ENCODE measurements at places on chromosomes 7 and 10.

- no peak for DNase-seq
These were observed 53.1 kb upstream of the PDCD4 start for GRCh38 chr10:110818311-110819256.

DNA sequence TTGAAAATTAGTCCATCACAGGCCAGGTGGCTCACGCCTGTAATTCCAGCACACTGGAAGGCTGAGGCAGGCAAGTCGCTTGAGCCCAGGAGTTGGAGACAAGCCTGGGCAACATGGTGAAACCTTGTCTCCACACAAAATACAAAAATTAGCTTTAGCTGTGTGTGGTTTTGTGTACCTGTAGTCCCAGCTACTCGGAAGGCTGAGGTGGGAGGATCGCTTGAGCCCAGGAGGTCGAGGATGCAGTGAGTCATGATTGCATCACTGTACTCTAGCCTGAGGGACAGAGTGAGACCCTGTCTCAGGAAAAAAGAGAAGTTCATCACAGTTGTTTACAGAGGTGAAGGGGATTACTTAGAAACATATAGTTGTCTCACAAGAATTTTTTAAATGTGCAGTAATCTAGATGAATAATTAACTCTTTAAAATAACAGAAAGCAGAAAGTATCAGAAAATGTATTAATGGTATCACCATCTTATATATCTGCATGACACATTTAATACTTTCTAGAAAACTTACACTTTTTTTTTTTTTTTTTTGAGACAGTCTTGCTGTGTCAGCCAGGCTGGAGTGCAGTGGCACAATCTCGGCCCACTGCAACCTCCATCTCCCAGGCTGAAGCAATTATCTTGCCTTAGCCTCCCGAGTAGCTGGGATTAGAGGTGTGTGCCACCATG lies 8.9 kb downstream of the LCOR start:
- DNase-seq, result no peak

DNA sequence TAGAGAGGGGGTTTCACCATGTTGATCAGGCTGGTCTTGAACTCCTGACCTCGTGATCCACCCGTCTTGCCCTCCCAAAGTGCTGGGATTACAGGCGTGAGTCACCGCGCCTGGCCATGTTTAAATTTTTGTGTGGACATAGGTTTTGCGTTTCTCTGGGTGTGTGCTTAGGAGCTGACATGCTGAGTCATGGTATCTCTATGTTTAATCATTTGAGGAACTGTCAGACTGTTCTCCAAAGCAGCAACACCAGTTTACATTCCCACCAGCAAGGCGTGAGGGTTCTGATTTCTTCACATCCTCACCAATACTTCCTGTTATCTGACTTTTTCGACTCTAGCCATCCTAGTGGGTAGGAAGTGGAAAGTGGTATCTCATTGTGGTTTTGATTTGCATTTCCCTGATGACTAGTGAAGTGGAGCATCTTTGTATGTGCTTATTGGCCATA lies 153.7 kb downstream of the DNAJB6 start:
- no peak for DNase-seq

GRCh38 chr10:103854265-103854685 lies 1.1 kb downstream of the SH3PXD2A start:
- DNase-seq, result no peak

DNA sequence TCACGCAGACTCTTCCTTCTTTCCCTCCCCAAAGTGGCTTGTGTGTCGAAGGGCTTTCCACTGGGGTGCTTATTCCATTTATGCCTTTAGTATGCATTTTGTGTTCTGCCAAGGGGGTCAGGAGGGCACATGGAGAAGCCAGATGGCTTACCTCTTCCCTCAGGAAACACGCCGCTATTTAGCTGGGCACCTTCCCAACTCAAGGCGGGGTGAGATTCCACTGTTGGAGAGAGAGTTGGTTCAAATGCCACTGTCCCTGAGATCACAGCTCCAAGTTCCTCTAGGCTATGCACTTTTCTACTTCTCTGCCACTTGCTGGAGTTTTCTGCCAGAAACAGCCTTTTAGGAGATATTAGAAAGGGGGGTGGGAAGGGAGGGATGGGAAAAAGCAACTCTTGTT lies 1091.8 kb downstream of the LRMDA start:
- DNase-seq, result no peak

- no peak for DNase-seq
These were observed 318.9 kb upstream of the ZMIZ1 start for GRCh38 chr10:78749898-78750297.

DNA sequence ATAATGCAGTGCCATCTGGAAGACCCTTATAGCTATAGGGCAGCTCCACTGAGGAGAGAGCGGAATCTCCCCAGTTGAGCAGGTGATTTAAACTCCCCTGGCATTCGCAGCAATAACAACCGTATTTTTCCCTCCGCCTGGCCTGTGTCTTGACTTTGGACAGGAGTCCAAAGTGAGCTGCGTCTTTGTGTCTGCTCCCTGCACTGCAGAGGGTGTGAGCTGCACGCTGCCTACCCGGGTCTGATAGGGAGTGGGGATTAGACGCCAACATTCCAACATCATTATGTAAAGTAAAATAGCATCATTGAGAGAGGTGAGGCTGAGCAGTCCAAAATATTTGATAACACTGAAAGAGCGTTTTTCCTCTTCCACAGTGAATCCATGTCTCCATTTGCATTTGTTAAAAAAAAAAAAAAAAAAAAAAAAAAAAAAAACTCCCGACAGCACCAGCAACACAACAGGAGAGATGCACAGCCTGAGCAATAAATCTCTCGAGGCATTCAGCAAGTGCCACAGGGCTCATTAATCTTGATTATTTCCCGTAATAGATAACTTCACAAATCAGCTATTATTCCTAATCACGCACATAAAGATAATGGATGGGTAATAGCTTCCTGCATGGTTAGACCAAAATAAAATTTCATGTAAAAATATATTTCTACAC lies 68.6 kb downstream of the CELF2 start:
- DNase-seq, result no peak

DNA sequence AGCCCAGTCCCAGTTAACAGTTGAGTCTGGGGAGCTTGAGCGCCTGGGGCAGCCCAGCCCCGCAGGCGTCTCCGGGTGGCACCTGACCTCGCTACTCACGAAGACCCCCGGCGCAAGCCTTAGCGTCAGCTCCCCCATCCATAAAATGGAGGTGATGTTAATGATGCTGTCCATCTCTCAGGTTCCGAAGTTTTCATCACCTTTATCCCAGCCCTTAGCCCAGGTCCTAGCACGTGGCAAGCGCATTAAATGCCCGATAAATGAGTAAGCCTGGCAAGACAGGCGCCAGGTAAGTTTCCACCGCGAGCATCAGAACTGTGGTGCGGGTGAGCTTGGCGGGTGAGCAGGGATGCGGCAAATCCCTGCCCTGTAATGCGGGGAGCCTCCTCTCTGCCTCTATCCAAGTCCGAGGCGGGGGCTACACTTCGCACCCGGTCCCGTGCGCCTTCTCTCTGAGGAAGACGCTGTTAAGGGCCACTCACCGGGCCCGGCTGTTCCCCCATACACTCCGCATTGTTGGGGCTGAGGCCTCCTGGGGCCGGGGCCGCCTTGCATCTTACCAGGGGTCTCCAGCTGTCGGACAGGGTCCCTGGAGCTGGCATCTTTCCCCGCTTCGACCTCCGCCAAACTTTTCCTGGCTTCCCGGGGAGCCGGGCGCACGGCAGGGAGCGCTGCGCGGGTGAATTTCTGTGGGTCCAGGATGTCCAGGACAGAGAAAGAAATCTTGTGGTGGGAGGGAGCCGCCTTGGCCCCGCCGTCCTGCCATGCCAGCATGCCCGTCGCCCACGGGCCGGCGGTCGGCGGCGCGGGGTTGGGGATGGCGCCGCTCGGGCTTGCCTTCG lies 444 bp downstream of the NKX1-2 start:
- DNase-seq, result no peak

DNA sequence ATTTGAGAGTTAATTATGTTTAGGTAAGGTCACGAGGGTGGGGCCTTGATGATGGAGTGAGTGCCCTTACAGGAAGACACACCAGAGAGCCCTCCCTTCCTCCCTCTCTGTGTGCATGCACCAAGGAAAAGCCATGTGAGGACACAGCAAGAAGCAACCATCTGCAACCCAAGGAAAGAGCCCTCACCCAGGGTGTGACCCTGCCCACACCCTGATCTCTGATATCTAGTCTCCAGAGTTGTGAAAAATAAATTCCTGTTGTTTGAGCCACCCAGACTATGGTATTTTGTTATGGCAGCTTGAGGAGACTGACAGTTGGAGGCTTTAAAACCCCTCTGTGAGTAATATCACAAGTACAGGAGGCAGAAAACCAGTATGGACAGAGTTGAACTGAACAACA lies 15.0 kb upstream of the MCM10 start:
- DNase-seq, result no peak

DNA sequence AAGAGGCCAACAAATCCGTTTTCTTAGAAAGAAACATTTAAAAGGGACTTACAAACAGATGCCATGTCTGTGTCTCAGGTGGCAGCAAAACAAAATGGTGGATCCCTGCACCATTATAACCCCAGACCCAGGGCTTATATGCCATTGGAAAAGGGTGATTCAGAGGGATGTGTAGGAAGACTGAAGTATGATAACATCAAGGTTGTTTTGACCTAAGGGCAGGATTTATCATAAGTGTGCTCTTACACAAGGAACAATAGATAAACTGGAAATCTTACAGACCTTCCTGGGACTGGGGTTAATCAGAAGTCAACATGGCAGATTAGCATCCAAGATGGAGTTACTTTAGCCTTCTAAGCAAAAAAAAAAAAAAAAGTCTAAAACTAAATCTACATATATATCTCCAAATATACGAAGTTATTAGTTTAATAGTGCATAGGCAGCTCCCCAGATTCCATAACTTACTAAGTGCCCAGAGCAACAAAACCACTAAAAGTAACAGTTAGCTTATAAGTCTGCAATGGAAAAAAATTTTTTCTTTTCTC lies 34.3 kb upstream of the WNT16 start:
- DNase-seq, result no peak

DNA sequence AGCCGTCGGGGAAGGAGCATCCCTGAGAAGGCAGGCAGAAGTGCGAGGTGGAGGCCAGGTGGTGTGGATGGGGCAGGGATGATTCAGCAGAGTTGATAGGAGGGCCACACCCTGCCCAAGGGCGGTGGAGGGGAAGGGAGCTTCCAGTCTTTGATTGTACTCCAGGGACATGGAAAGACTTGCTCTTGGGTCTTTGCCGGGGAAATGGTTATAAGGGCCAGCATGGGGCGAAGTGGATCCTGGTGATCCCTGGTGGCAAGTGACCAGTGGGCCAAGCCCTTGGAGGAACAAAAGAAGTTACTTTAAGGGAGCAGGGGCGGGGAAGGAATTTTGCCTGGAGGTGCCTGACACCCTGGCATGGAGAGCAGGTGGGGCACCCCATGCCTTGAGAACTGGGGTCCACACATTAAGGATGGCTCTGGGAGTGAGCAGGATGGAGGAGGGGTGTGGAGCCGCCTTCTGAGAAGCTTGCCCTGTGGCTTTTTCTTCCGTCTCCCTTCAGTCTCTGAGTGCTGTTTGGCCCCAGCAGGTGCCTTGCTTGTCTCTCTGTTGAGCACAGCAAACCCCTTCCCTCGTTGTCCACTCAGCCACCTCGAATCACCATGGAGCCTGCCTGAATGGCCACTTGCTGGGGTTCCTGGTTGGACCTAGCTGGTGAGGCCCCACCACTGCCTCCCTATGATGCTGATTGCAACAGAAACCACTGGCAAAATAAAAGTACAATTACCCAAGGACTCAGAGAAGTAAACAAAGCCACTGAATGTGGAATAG lies 83.9 kb downstream of the RAMP3 start:
- DNase-seq, result no peak

DNA sequence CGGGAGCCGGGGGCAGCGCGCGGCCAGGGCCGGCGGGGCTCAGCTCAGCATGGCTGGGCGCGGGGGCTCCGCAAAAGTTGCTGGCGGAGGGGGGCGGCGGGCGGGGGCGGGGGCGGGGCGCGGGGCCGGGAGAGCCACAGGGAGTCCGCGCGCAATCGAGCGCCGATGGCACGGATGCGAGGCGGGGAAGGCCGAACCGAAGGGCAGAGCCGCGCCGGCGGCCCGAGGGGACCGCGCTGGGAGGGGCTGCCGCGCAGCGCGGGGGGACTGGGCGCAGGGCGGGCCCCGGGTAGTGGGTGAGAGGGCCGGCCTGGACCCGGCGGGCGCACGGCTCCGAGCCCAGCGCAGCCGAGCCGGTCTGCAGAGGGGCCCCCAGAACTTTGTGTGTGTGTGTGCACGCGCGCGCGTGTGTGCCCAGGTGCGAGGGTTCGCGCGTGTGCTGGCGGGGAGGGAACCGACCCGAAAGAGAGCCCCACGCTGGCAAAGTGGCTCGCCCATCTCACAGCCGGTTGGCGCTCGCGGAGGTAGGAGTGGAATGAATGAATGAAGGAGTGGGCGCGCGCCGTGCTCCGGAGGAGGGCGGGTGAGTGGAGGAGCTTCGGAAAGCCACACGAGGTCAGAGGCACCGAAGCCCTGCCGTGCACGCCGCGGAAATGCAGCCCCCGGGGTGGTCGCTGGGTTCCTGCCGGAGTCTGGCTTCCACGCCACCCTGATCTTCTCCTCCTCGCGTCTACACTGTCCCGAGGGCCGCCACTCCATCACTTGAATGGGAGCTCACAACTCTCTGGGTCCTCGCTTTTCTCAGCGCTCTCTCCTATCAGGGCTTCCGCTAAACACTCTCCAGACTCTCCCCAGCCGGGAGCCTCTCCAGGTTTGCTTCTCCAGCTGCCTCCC lies at the start of gene HIPK2:
HIPK2 (minus strand) TSS at position 51 of the 894 bp plus-strand sequence. CDS start 375 bp downstream, outside the sequence.
- DNase-seq, result peak; percentile 43

DNA sequence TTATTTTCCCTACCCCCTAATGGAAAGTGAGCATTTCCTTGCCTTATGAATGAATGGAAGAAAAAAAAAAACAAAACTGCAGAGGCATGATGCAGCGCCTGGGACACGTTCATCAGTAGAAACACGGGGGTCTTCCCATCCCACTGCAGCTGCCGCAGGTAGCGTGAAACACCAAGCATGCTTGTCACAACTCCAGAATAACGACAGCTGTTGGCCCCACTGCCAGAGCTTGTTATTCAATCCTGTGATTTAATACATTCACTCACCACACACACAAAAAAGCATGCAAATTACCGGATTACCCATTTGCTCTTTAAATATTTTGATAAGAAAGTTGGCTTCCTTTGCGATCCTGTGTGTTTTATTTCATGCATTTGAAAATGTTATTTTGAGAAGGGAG lies 48.4 kb upstream of the GNA12 start:
- no peak for DNase-seq

- no peak for DNase-seq
These were observed 718 bp upstream of the BPGM start for GRCh38 chr7:134645935-134646334.

DNA sequence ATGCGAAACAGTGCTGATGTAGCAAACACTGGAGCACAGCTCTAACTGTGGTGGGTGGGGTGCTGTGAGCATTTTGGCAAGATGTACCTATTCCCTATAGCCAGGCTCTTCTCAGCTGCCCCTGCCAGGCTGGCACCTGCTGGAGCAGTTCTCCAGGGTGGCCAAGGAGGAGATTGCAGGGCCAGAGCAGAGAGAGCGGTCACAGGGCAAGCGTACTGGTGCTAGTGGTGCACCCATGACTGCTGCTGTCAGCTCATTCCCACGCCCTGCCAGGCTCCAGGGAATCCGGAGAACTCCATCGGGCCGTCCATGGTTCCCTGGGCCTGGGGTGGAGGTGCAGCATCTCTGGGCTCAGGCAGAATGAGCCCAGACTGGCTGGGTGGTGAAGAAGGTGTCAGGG lies 2.1 kb downstream of the COL13A1 start:
- no peak for DNase-seq
